ENCODE measurements at places on chromosomes 3 and 15. TPM values are rescaled to one million over a fixed set of nuclear protein-coding genes. Genes with fewer than 3 reads are reported as not detected.

SSR3 gene
- 793 TPM for total RNA-seq

INKA1 gene
- total RNA-seq: 4.6 TPM

IFT80 gene
- total RNA-seq: 36.8 TPM

CFAP44 gene
- 35.8 TPM for total RNA-seq

STXBP5L gene
- under 0.01 TPM for total RNA-seq

GABRR3 gene
- total RNA-seq: not detected

SLC38A3 gene
- total RNA-seq: not detected

LYZL4 gene
- total RNA-seq: 0.19 TPM

COPB2 gene
- 423 TPM for total RNA-seq

PTX3 gene
- 1,917 TPM for total RNA-seq

MCCC1 gene
- 27.4 TPM for total RNA-seq

KLHL6 gene
- total RNA-seq: under 0.01 TPM

RARRES1 gene
- 111 TPM for total RNA-seq

PPM1M gene
- 18.8 TPM for total RNA-seq
